ENCODE measurements at places on chromosomes 1 and 21.

- DNase-seq: no peak
These were observed 65.7 kb downstream of the ST6GALNAC3 start for GRCh38 chr1:76140227-76140626.

DNA sequence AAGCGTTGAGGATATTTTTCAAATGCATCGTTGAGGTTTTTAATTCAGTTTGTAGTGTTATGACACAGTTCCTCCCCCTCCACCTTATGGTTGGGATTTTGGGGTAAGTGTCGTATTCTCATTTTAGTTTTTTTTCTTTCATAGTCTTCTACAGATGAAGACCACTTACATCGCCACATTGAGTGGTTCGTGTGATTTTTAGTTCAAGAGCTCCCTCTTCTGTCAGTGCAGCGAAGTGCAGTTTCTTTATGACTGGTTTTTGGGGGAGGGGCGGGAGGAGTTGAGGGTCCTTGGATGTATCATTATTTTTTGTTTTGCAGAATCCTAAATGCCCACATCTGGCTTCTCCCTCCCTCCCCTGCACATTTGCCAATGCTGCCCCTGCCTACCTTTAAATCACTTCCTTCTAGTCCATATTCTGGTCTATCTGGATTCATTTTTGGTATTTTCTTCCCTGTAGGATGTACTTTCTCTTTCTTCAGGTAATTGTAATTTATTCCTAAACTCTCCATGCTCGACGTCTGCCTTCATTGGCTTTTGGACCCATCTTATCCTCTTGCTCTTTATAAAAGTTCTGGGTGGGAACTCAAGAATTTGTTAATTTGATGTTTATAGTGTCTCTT lies 433.1 kb downstream of the CAMTA1 start:
- peak; percentile 57 for DNase-seq

GRCh38 chr1:41724248-41724647 lies 194.5 kb downstream of the HIVEP3 start:
- DNase-seq: peak; percentile 53

- DNase-seq: no peak
These were observed 249.9 kb downstream of the NFIA start for GRCh38 chr1:61332196-61332753.

DNA sequence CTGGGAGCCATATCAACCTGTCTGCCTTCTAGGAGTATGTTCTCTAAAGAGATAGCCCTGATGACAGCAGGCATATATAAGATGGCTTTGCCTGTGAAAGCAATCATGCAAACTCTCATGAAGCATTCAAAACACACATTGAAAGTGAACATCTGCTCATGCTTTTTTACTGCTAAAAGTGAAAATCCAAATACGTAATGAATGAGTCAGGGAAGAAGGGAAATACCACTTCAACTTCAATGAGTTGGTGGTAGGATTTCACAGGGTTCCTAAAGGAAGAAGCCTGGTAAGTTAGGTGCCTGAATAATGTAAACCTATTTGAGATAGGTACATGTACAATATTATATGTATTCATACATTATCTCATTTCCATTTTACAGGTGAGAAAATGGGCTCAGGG lies 50.5 kb upstream of the SLFNL1 start:
- DNase-seq: peak; percentile 38

- no peak for DNase-seq
These were observed 26.4 kb upstream of the EEIG2 start for GRCh38 chr1:108533351-108534083.

- peak; percentile 70 for DNase-seq
These were observed 30.6 kb upstream of the COL6A1 start for GRCh38 chr21:45950740-45951515.

DNA sequence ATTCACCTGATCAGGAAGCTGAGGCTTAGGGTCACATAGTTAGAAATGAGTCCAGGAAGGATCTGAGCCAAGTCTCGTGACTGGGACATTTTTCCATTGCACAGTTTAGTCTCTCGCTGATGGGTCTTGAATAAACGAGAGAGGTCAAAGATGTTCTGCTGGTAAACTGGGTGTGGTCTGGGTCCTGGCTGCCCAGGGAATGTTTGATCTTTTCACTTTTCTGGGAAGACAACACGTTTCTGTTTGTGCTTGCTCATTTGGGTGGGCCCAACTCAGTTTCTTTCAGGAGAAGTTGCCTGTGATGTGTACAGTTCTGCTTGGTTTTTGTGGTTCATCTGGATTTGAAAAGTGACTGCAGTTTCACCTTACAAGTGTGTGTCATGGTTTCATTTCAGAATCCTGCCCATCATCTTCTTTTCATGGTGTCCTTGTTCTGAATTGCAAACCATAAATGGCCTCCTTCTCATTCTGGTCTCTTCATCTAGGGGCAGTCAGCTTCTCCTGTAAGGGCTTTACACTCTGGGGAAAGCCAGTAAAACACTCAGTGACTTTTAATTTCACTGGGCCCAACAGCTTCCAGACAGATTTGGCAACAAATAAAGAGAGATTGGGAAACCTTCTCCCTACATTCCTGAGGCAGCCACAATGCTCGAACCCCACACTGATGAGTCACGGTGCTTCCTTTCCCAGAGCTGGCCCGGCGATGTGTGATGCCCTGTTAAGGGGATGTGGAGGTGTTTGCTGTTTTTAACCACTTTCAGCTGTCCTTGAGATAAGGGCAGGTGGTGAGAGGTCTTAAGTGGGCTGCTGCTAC lies 7.2 kb upstream of the TACSTD2 start:
- peak; percentile 96 for DNase-seq

GRCh38 chr1:107789817-107790524 lies 175.0 kb downstream of the VAV3 start:
- DNase-seq: no peak

- DNase-seq: no peak
These were observed 22.6 kb upstream of the IL20 start for GRCh38 chr1:206842854-206843253.

- no peak for DNase-seq
These were observed 738 bp downstream of the CELF3 start for GRCh38 chr1:151715726-151716404.

DNA sequence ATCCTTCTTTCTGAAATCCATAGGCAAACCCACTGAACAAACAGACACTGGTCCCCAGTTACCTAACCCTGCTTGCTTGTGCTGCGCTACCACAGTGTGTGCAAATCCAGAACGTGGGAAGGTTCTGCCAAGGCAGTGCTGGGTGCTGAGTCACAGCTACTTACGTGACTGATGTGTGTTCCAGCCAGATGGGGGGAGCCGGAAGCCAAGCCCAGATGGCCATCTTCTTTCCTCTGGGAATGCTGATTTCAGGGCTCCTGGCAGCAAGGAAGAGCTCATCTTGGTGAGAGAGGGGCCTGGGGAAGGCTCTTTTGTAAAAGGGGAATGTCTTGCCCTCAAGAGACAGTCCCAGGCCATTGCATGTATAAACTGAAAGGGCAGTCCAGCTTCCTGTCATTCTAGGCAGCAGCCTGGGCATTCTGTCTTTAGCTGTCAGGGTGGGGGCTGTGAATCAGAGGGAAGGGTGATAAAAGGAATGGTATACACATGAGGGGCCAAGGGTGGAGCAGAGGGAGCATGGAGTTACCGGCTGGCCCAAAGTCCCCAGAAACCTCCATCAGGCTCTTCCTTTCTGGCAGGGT lies 54.1 kb downstream of the CD46 start:
- DNase-seq: peak; percentile 92

DNA sequence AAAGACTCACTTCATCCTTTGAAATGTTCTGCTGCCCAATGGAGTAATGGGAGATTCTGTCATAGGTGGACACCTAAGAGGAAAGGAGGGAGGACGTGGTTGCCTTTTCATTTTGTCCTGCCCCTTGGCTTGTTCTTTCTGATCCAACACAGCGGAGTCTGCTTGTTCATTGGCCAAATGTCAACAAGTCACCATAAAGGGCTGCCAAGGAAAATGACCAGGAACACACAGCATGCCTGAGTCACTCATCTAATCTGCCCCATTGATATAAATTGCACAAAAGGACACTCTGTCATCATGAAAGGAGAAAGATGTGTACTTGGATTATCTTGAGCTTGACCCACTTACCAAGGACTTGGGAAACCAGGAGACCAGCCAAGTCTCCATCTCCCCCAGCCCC lies 422.9 kb downstream of the SETD4 start:
- peak; percentile 78 for DNase-seq

- peak; percentile 48 for DNase-seq
These were observed 719 bp downstream of the SOD1 start for GRCh38 chr21:31660259-31660565.

GRCh38 chr1:108826081-108826635 lies 30.7 kb downstream of the AKNAD1 start:
- DNase-seq: no peak

Measured in fibroblast of skin of back (primary cell).